NCI-H1417 (cell line): ENCODE measurements at places on chromosomes 1 and 21.

DNA sequence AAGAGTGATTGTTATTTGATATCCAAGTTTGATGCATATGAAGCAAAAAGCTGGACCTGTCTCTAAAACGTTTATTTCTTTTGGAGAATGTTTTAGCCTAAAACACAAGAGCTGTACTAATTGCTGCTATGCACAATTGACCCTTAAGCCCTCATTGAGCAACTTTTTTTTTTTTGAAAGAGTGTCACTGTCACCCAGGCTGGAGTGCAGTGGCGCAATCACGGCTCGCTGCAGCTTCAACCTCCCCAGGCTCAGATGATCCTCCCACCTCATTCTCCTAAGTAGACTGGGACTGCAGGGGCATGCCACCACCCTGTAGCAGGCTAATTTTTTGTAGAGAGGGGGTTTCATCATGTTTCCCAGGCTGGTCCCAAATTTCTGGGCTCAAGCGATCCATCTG lies 129.1 kb downstream of the PIK3R3 start:
- no peak for DNase-seq

- DNase-seq = no peak
These were observed 158.8 kb downstream of the CLIC6 start for GRCh38 chr21:34827445-34828235.

DNA sequence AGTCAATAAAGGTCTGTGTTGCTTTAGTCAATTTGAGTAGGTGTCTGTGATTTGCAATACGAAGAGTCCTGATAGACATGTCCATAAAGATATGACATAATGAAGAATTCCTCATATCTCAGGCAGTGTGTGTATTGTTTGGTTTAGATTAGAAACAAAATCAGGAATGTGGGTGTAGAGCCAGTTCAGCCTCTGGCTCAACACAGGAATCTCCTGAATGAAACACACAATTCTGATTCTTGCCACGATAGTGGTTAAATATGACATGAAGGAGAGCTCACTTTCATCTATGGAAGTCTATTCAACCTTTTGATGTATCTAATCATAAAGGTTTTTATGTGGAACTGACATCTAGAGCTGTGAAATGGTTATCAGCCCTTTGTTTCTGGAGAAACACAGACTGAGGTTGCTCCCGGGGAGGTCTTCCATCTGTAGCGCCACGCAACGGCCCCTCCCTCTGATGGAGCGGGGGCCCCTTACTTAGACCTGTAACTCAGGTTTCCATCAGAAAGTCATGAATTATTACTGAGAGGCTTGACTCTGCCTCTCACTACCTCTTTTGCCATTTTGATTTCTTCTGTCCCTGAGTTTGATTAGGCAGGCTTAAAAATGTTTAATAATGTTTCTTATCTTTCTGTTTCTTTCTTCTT lies 19.5 kb downstream of the TSPAN2 start:
- no peak for DNase-seq

GRCh38 chr21:40158366-40158765 lies 291.1 kb downstream of the PCP4 start:
- no peak for DNase-seq

- DNase-seq = peak; percentile 10
These were observed 738 bp upstream of the KCNA2 start for GRCh38 chr1:110606657-110607535.

DNA sequence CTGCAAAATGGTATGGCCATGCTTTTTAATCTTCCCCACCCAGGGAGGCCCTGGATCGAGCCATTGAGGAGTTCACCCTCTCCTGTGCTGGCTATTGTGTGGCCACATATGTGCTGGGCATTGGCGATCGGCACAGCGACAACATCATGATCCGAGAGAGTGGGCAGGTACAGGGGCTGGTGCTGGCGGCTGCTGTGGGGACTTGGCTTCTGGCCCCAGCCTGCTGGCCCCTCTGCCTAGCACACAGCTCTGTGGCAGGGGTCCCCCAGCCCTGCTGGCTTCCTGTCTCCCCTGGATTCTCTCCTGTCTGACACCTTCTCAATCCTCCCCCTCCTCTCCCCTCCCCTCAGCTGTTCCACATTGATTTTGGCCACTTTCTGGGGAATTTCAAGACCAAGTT lies 72.4 kb downstream of the PIK3CD start:
- no peak for DNase-seq

DNA sequence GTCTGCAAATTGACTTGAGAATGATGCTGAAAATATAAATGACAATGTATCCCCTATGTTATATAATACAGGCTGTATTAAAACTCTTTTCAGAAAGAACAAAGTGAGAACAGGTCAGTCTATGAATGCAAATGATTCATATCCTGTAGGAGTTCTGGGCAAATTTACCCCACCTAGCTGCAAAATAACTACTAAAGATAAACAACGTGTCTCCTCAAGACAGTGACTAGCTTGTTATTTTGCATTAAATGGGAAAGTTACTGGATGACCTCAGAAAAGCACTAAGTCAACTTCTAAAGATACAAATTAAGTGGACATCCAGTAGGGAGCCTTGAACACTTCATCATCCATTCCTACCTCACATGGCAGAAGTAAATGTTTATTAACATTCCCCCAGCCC lies 11.1 kb downstream of the RNF19B start:
- no peak for DNase-seq

DNA sequence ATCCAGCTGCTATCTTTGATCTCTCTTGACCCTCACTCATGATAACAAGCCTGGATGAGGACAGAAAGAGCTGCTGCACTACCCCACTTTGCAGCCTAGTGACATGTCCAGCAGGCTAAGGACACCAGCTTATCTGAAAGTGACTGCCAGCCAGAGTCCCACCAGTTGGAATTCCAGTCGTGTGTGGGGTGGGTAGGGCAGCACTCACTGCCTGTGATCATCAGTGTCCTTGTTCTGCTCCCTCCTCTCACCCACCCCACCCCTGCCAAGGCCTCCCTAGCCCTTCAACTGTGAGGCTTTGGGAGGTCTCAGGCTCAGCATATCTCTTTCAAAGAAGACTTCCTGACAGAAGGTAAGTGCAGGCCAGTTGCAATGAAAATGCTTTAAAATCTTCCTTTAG lies 15.5 kb upstream of the NMNAT2 start:
- DNase-seq = no peak

GRCh38 chr1:205451202-205451601 lies 4.6 kb downstream of the BLACAT1 start:
- no peak for DNase-seq

GRCh38 chr1:62357916-62358315 lies 38.7 kb upstream of the KANK4 start:
- DNase-seq = no peak

DNA sequence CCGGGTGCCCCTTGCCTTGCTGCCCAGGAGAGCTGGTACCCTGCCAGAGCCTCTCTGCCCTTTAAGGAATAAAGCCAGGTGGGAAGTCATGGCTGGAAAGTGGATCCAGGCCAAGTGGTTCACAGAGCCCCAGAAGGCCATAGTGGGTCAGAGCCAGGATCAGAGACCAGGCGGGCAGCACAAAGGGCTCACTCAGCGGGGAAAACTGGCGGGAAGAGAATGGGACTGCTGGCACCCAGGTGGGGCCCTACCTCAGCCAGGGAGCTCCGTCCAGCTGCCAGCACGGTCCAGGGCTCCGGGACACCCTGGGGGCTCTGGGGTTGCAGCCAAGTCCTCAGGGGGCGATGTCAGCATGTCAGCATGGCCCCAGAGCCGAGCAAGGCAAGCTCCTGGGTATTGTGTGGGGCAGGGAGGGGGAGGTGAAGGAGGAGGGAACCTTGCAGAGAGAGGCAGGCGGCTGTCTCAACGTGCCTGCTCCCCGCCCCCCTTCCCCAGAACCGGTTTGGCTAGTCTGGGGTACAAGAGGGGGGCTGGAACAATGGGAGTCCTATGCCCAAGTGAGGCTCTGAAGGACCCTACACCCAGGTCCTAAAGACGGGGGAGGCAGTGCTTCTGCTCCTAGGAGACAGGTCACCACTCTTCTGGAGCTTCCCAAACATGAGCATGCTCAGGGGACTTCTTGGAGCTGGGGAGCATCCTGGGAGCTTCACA lies at the start of gene ARHGEF19:
Gene ARHGEF19 (minus strand): TSS at position 402 of the 711 bp plus-strand sequence. CDS start 3,598 bp downstream, outside the sequence.
- DNase-seq = peak; percentile 94

DNA sequence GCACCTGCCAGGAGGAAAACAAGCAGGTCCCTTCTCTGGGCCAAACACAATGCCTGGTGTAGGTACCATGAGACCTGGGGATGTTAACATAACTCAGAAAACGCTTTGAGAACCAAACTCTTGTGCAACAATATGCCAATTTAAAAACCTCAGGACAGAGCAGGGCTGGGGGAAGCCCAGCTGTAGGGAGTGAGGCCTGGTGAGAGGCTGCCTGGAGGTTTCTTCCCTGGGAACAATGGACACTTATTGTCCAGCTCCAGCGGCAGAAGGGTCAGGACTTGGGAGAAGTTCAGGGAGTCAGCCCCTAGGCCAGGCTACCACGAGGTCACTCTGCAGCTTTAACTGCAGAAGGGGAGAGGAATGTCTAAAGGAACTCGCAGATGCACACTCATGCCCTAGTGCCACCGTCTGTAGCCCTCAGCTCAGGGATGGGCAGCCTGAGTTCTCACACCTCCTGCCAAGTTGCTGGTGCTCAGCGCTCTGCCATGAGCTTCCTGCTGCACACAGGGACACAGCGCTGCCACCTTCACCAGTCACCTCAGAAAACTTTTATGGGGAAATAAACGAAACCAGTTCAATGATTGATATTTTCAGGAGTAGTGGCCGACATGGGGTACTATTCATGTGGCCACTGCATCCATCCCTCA lies 8.5 kb downstream of the GPR157 start:
- DNase-seq = no peak
